ENCODE measurements at places on chromosomes 13 and 19.

- no peak for DNase-seq
Measured at GRCh38 chr19:2867025-2867991, at the start of gene ZNF556. ZNF556 (plus strand) TSS chr19:2867335; CDS start chr19:2867422, 87 bp downstream.

GRCh38 chr13:28199089-28199488 lies 60.7 kb downstream of the PAN3 start:
- no peak for DNase-seq

DNA sequence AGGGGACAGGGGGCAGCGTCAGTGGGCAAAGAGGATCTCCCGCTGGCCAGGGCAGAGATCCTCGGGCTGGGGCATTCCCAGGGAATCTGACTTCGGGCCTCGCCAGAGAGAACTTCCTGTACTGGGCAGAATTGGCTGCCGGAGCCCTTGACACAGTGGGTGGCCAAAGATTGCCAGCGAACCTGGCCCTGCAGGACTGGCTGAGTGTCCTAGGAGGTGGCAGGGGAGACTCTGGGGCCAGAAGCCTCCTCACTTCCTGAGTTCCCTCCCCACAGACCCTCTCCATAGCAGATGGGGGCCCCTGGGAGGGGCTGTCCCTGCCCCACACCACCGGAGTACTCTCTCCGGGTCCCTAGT lies 19.3 kb downstream of the DPP9 start:
- DNase-seq, result no peak

GRCh38 chr19:23762884-23763711 lies 4.4 kb upstream of the ZNF681 start:
- DNase-seq, result no peak

GRCh38 chr19:7262470-7262869 lies 31.7 kb downstream of the INSR start:
- no peak for DNase-seq

DNA sequence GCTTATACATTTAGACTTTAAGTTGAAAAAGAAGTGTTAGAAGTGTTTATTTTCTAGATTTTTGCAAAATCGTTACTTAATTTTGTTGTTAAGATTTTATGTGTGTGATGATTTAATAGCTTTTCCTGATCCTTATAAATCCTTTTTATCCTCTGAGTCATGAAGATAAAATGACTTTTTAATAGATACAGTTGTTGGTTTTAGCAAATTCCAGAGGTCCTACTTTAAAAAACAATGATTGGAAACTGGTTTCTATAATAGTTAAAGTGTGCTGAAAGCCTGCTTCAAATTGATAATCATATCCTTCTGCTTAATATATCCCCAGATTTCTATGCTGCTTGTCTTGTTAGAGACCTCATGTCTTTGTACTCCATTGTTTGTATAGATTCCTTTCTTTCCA lies 39.0 kb downstream of the RNASEH2B start:
- no peak for DNase-seq

GRCh38 chr13:46906405-46906804 lies 9.6 kb upstream of the HTR2A start:
- DNase-seq, result no peak

- no peak for DNase-seq
Measured at GRCh38 chr13:64758521-64759244, 2471.5 kb downstream of the PCDH9 start.

- no peak for DNase-seq
Measured at GRCh38 chr13:111337741-111338140, 17.3 kb downstream of the TEX29 start.

GRCh38 chr19:10603873-10604459 lies 16.9 kb upstream of the AP1M2 start:
- DNase-seq, result peak; percentile 74

GRCh38 chr19:58001895-58002369 lies 688 bp downstream of the ZNF606 start:
- DNase-seq, result no peak

DNA sequence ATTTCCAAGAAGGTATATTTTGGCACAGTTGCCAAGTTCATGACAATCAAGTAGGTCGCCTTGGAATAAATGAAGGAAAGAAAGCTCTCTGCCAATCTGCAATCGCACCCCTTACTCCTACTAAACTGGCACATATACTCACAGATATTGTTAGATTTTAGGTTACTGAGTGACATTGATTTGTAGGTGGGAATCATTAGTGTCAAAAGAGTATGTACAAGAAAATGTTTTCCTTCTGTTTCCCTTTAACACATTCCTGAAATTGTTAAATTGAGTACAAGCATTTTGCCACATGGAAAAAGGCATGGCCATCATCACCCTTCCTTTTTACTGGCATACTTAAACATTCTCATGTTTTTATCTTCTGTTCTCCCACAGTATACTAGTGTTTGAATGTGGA lies 2868.3 kb upstream of the PCDH20 start:
- no peak for DNase-seq

GRCh38 chr19:1038978-1039645 lies 795 bp upstream of the ABCA7 start:
- DNase-seq, result no peak

GRCh38 chr19:11269408-11269807 lies 7.1 kb upstream of the DOCK6 start:
- DNase-seq, result peak; percentile 81

DNA sequence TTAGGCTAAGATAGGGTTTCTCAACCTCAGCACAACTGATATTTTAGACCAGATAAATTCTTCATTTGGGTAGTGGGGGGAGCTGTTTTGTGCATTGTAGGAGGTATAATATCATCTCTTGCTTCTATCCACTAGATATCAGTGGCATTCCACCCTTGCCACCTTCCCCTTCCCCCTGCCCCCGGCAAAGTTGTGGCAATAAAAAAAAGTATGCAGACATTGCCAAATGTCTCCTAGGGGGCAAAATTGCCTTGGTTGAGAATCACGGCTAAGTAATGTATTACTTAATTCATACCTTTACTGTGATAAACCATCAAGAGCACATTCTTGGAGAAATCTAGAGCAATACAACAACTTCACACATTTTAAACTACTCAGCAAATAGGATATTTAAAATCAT lies 51.4 kb downstream of the UBL3 start:
- DNase-seq, result no peak

GRCh38 chr19:1000591-1001537 lies 645 bp downstream of the GRIN3B start:
- DNase-seq, result no peak

- DNase-seq, result peak; percentile 62
Measured at GRCh38 chr19:2199215-2199614, 35.5 kb downstream of the DOT1L start.

DNA sequence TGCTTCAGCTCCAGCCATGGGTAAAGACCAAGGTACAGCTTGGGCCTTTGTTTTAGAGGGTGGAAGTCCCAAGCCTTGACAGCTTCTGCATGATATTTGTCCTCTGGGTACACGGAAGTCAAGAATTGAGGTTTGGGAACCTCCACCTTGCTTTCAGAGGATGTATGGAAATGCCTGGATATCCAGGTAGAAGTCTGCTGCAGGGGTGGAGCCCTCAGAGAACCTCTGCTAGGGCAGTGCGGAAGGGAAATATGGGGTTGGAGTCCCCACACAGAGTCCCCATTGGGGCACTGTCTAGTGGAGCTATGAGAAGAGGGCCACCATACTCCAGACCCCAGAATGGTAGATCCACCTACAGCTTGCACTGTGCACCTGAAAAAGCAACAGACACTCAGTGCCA lies 23.0 kb upstream of the MYO16 start:
- no peak for DNase-seq

- DNase-seq, result peak; percentile 70
Measured at GRCh38 chr13:108915634-108916512, 286.5 kb downstream of the MYO16 start.

GRCh38 chr13:83794583-83794982 lies 87.7 kb downstream of the SLITRK1 start:
- no peak for DNase-seq

- no peak for DNase-seq
Measured at GRCh38 chr13:73661687-73662425, 472.3 kb downstream of the KLF12 start.

GRCh38 chr19:54451331-54451871 lies 2.4 kb downstream of the LENG8 start:
- DNase-seq, result peak; percentile 42

- no peak for DNase-seq
Measured at GRCh38 chr13:40496035-40496810, 170.2 kb downstream of the FOXO1 start.

DNA sequence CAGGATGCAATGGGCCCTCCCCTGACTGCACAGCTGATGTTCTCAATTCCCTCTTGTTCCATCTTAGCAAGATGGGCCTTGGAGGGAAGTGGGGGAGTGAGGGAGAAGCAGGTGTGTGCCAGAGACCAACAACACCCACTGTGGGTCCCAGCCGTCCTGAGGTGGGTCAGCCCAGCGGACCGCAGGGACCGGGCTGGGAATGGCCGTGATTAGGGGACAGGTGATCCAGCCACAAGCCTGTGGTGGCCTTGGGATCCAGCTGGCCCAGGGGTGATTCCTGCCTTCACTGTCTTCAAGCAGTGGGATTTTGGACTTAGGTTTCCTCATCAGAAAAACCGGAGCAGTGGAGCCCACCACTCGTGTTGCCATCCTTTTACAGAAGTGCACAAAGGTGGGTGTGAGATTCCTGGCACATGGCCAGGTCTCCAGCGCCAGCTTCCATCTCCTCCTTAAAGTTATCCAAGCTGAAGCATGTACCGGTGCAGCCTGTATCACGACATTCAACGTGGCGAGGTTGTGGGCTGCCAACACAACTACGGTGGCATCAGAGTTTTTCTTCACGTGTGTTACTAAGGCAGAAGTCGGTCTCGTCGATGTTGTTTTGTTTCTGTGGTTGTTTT lies 9.0 kb upstream of the ATP11A start:
- no peak for DNase-seq

DNA sequence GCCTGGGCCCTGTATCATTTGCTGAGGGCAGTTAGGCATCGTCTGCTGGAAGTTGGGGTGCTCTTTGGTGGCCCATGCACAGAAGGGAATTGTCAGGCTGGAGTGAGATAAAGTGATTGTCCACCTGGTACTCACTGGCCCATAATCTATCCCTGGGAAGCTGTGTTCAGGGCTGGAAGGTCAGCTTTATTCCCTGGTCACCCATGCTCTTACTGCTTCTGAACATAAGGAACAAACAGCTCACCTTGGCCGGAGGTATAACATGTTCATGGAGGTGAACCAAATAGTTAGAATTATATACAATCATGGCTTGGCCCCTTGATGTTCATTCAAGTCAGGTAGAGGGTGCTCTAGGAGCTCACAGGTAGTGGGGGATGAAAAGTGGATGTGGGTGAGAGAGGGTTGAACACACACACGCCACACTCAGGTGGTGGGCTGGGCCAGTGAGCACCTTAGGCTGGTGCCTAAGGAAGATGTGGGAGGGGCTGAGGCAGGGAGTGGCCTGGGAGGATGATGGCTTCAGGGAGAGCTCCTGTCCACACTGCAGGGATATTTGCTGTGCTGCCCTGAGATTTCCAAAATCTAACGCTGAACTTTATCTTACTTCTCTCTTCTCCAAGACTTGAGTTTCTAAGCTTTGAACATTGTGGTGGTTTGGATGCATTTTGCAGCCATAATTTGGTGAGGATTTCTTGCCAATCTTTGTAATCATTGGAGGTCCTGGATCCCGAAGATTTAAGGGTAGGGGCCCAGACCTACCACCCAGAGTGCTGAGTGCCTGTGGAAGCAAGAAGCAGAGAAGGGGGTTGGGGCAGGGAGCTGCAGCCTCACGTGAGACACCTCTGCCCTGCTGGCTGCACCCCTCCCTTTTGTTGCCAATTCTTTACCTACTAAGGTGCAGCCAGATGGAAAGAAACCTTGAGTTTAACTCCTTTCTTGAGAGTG lies 420.6 kb downstream of the ZNF536 start:
- DNase-seq, result no peak

DNA sequence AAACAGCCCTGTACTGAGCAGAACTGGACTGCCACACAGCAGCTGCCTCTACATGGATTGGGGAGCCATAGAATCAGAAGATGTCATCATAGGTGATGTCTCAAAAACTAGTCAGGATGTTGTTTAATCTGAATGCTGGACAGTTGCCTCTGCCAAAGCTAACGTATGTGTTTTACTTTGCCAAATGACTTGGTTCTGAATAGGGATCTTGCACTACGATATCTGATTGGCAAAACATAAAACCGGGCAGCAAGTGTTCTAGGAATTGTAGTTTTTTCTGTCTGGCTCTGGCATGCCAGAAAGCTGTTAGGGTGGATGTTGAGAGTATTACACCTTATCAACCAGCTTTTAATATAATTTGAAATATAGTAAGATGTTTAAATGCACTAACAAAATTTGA lies 645.9 kb downstream of the GPC5 start:
- DNase-seq, result no peak

- no peak for DNase-seq
Measured at GRCh38 chr19:8595651-8596050, 14.9 kb downstream of the ADAMTS10 start.

GRCh38 chr13:24541127-24541475 lies 28.5 kb upstream of the PARP4 start:
- DNase-seq, result no peak

- no peak for DNase-seq
Measured at GRCh38 chr13:44068737-44069136, 189.0 kb downstream of the LACC1 start.

GRCh38 chr13:29704648-29705047 lies 109.2 kb upstream of the SLC7A1 start:
- DNase-seq, result no peak

DNA sequence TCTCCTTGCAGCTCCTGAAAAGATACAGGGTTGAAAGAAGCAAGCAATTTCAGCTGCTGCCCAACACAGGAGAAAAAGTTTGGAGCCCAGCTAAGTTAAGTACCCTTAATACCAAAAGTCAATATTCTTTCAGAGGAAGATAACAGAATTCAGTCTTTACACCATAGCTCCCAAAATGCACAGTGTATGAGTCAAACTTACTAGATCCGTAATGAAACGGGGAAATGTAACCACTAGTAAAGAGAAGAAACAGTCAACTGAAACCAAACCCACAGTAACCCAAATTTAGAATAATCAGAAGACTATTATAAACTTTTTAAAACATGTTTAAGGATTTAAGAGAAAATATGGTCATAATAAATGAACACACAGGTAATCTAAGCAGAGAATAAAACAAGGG lies 45.2 kb downstream of the SUCLA2 start:
- DNase-seq, result no peak

DNA sequence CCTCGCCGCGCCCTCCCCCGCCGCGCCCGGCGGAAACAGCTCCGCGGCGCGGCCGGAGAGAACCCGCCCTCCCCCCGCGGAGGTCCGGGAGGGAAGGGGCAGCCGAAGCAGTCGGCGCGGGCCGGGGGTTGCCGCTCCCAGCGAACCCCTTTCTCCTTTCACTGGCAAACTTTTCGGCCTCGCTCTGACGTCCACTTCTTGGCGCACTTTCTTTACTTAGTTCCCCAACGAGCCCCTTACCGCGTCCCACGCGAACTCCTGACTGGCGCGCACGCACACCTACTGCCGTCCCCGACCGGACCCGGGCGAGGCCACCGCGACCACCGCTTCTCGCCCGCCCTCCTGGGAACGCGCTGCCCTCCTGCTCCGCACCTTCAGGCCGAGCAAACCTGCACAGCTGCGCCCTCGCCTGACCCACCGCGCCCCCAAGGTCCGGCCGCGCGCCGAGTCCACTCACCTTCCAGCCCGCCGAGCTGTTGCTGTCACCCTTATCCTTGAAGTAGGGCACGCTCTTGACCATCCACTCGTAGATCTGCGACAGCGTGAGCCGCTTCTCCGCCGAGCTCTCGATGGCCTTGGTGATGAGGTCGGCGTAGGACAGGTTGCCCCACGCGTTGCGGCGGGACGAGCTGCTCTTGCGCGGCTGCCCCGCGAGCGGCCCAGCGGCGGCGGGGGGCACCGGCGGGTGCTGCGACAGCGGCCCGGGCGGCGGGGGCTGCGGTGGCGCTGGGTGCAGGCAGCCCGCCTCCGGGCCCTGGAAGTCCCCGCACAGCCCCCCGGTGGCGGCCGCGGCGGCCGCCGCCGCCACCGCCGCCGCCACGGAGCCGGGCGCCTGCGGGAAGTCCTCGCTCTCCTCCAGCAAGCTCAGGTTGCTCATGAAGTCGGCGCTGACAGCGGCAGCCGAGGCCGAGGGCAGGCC lies 1.1 kb downstream of the FOXO1 start:
- no peak for DNase-seq
